ENCODE measurements at places on chromosomes 3 and 15.

GRCh38 chr15:98513428-98513986 is 134.8 kb upstream of the IGF1R start:
- no peak for DNase-seq

DNA sequence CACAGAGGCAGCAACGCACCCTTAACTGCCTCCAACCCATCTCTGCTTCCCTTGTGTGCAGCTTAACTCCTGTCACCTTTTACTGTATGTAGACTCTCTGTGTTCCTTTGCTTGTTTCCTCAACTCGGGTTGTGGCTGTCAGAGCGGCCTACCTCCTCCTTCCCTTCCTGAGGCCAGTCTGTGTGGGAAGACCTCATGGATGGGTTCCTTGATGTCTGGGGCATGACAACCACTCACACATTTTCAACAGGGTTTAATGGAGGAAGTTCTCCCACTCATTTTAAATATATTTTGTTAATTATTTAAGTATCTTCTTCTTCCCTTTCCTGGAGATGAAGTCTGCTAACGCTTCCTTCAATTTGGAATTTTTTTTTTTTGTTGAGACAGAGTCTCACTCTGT is 1.8 kb upstream of the CSPG5 start:
- no peak for DNase-seq

- no peak for DNase-seq
Measured at GRCh38 chr3:171809611-171809860, 747 bp downstream of the PLD1 start.

DNA sequence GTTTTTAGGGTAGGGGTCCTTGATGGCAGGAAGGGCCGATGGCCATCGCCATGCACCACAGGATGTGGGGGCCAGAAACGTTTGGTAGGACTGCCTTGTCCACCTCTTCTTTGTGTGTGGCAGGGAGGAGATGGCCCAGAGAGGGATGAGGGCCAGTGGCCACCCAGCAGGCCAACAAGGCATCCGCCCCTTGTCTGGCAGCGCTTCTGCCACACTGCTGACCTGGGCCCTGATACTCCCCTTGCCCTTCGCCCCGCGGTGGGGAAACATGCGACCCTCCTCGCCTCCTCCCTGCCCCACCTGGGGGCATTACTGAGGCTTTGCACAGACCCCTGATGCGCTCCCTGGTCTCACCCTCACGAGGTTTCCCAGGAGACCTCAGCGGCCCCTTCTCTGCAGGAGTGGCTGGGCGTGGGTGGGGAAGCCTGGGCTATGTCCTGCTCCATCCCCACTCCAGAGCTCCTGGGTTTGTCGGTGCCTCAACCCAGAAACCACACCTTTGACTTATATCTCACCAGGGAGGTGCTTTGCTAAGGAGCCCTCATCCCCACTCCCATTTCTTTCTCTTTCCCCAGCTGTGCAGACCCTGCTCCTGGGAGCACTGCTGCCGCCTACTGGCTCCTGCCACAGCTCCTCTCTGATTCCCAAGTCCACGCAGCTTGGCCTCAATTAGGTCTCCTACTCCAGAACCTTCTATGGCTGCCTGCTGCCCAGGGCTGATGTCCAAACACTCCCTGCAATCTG is 38.7 kb downstream of the FEM1B start:
- no peak for DNase-seq

GRCh38 chr3:149016669-149017541 is 25.6 kb downstream of the GYG1 start:
- no peak for DNase-seq

- DNase-seq = no peak
Measured at GRCh38 chr15:100544338-100544841, 15.6 kb upstream of the CERS3 start.

DNA sequence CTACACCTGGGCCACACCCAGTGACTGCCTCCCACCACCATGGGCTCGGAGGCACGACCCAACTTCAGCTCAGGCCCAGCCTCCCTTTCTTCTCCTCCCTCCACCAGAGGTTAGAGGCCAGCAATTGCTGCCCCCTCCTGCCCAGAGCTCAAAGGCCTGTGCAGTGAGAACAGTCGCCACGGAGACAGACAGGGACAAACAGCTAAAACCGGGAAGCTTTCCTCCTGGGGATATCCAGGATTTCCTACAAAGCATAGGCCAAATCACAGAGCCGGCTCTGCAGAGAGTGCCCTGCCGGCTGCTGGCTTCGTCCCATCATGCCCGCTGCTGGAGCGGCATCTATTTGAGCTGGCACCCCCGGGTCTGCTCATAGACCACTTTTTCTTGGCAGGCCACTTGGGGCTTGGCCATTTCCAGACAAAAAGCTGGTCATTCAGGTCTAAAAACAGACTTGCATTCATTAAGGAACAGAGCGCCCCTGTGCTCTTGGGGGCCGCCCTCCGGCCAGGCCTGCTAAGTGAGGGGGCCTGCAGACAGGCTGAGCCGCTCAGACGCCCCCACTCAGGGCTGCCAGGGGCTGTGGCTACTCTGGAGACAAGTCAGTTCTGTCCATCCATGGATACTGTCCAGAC is 17.5 kb downstream of the GRAMD2A start:
- DNase-seq = no peak

DNA sequence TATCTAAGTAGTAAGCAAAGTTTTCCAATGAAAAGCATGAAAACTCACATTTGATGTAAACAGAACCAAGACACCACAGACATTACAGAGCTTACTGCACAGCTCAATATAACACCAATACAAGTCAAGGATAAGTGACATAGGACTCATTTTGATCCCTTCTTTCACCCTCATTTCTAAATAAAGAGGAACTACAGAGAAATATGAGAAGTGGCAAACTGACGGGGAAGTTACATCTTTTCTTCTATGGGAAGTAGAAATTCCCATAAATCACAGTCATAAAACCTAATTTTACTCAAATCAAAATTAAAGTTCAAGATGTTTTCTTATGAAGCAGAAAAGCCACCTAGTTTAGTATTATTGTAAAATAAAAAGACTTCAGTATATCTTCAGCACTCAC is 3.8 kb downstream of the ATG3 start:
- DNase-seq = no peak

- DNase-seq = no peak
Measured at GRCh38 chr3:57281715-57282114, 10.8 kb downstream of the ASB14 start.

GRCh38 chr3:114454551-114455251 is 160.9 kb downstream of the TIGIT start:
- no peak for DNase-seq

DNA sequence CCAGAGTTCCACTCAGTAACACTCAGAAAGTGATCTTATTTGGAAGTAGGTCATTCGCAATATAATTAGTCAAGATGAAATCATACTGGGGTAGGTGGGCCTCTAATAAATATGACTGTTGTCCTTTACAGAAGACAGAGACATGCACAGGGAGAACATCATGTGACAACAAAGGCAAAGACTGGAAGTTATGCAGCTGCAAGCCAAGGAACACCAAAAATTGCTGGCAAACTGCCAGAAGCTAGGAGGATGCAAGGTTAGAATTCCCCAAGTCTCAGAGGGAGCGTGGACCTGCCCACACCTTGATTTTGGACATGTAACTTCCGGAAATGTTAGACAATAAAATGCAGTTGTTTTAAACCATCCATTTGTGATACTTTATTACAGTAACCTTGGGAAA is 471.5 kb upstream of the AGTR1 start:
- DNase-seq = no peak

GRCh38 chr3:45084820-45085816 is 59.0 kb downstream of the CLEC3B start:
- DNase-seq = no peak

DNA sequence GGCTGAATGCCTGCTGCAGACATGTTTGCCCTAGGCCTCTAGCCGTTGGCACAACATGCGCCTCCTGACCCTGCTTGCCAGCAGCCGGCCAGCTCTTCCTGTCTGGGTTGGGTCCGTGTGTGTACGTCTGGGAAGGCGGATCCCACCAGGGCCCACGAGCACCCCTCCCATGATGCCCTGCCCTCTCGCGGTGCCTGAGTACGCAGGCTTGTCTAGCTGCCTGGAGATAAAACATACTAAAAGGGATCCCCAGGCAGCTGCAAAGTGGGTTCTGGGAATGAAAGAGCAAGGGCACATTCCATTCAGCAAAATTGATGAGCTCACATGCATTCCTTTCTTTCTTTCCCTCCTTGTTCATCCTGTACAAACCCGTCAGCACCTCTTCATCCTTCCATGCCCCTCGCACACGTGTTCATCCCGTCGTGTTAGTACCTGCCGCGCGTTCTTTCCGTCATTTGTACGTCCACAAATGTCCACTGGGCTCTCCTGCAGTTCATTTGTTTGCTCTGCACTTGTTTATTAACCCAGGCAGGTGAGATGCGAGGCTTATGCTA is 74.3 kb downstream of the FBLN2 start:
- DNase-seq = no peak

GRCh38 chr15:70430069-70430468 is 332.4 kb upstream of the TLE3 start:
- DNase-seq = no peak

DNA sequence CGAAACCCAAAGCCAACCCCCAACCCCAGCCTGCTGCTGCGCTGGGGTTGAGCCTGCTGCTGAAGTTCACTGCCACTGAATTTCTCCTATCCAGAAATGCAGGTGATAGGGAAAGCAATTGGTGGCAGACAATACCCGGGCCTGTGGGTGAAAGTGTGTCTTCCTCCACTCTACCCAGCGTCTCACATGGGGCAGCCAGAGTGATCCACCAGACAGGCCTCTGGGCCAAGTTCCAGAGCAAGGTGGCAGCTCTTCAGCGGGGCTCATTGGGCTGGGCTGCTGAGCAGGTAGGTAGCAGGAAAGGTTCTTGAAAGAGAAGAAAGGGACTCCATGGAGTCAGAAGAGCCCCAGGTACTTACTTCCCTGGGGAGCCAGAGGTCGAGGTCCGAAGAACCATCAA is 6.0 kb downstream of the ADCY5 start:
- no peak for DNase-seq

DNA sequence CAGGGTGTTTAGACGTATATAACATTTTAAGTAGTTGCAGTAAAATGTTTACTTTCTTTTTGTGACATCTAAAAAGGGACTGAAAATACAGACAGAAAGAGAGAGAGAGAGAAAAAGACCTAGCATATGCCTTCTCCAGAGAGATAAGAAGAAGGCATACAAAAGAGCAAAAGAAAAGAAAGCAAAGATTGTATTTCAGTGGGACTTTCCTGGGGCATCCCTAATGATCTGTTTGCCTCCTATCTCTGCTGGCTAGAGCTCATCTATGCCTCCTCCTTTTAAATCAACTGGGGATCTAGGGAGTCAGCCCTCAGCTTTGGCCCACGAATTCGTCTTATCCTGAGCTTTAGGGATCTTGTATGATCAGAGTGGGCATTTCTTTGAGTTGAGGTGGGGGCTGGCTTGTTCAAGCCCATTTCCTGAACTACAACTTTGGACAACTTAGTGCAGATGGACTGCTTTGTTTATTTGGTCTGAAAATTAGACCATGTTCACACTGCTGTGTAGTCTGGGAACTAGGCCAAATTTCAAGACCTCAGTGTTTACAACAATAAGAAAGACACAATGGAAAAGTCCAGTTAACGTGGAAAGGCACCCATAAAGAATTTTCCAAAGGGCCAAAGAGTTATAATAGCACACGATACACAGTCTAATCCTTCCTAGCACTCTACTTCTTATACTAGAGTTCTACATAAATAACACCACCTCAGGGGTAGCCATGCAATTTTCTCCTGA is 61.0 kb downstream of the ATP8B4 start:
- no peak for DNase-seq

DNA sequence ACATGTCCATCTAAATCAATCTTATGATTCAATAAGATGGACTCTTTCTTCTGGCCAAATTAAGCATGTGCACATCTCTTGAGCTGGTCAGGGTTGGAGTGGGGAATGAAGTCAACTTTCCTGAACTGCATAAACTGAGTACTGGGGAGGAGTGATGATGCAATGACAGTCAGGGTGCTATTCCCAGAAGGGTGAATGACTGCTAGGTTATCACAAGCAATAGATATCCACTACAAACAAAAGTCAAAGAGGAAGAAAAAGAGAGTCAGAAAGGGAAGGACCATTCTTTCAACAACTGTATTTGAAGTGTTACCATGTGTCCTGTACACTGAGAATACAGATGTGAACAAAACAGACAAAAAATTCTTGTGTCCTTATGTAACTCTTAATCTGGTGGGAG is 70.0 kb downstream of the ALCAM start:
- no peak for DNase-seq

DNA sequence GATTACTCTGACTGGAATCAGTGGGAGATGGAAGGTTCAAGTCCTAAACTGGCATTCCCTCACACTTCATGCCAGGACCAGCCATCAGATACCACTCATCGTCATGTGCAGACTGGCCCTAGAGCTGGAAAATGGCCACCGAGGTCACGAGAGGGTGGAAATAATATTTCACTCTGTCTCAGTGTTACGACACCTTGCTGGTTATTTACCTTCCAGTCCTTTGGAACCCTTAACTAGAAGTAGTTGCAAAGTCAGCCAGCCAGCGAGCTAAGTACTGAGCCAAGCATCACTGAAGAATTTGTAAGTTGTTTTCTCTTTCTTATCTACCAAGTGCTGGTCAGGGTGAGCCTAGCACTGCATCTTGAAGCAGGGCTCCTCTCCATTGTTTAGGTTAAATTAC is 309.9 kb upstream of the RASGRP1 start:
- DNase-seq = no peak

GRCh38 chr3:143521803-143522202 is 326.5 kb downstream of the SLC9A9 start:
- no peak for DNase-seq

DNA sequence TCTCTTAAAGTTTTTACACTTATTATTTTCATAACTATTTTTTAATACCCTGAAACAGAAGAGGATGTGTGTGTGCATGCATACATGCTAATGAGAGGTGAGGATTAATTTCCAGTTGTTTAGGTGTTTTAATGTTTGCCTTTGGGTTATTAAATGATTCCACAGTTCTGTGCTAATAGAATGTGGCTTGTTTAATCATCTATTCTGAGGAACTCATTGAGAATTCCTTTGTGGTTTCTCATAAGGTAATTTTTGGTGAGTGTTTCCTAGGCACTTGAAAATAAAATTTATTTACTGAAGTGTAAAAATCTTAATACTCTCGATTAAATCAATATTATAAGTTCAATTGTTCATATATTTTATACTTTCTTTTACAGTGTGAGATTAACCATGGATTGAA is 38.0 kb downstream of the STAC start:
- no peak for DNase-seq

- DNase-seq = no peak
Measured at GRCh38 chr3:27090275-27091041, 278.7 kb downstream of the NEK10 start.

- DNase-seq = no peak
Measured at GRCh38 chr3:45441584-45442310, 53.4 kb downstream of the LARS2 start.

- DNase-seq = no peak
Measured at GRCh38 chr15:89761929-89762328, 10.9 kb upstream of the MESP1 start.

DNA sequence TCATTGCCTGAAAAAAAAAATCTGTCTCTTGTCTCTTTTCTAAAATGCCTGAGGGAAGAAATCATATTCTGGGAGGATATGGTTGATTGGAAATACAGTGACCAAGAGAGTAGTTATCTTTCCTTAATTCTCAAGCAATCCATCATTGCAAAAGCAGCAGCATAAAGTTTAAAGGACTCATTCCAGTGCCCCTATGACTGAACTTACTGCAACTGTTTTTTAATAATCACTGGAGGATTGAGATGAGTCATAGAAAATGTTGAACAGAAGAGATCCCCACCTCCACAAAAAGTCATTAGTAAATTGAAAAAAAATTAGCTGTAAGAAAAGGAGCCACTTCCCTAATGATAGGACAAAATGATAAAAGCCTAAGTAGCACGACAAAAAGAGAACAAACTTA is 121.5 kb downstream of the SLC9A9 start:
- no peak for DNase-seq
